ENCODE measurements at places on chromosomes 7 and 10. TPM values are rescaled to one million over a fixed set of nuclear protein-coding genes. Genes with fewer than 3 reads are reported as not detected.

Gene FBXO24
- 0.81 TPM for total RNA-seq

Gene PLAU
- 35.4 TPM for total RNA-seq

Gene PDZD7
- 1.1 TPM for total RNA-seq

Gene MRLN
- 0.65 TPM for total RNA-seq

Gene ELN
- 836 TPM for total RNA-seq

Gene UBE2D4
- 21.6 TPM for total RNA-seq

Gene OR9A2
- total RNA-seq, result 0.48 TPM

Gene CH25H
- total RNA-seq, result 2.4 TPM

Gene ARPC1B
- 134 TPM for total RNA-seq

Gene FAM25A
- total RNA-seq, result not detected

Gene MACC1
- total RNA-seq, result 0.69 TPM

Gene ADRB1
- 0.12 TPM for total RNA-seq

Gene ZNF117
- total RNA-seq, result 28.0 TPM

Gene ANKRD30A
- total RNA-seq, result not detected

- H3K4me3 ChIP-seq, result peak overlapping the region; percentile 29
- no peaks in the 10 kb centered on the region for H3K36me3 ChIP-seq
- no peaks in the 10 kb centered on the region for H3K4me1 ChIP-seq
- DNase-seq, result no peak
- H3K27ac ChIP-seq, result no peak overlapping the region
Observed at GRCh38 chr10:119208553-119208940, 1.2 kb downstream of the GRK5 start.

DNA sequence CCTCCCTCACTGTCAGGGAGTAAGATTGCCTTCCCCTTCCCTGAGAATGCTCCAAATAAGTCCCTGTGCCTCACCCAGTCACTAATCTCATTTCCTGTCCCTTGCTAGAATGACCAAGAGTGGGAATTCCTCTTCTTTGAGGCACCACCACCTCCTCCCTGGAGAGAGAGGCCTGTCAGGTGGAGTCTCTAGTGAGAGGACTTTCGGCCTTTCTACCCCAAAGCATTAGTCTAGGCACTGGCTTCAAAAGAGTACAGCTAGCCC, 145.0 kb downstream of the PTPN20 start:
- no peak for DNase-seq
- H3K4me3 ChIP-seq, result no peak overlapping the region
- H3K27me3 ChIP-seq, result no peaks in the 10 kb centered on the region
- no peaks in the 10 kb centered on the region for H3K36me3 ChIP-seq
- no peaks in the 10 kb centered on the region for H3K4me1 ChIP-seq

GRCh38 chr10:29099001-29099400, 189.9 kb upstream of the LYZL1 start:
- H3K4me1 ChIP-seq, result no peaks in the 10 kb centered on the region
- H3K27ac ChIP-seq, result no peak overlapping the region
- H3K36me3 ChIP-seq, result no peaks in the 10 kb centered on the region
- H3K4me3 ChIP-seq, result no peak overlapping the region
- no peaks in the 10 kb centered on the region for H3K27me3 ChIP-seq
- DNase-seq, result no peak

DNA sequence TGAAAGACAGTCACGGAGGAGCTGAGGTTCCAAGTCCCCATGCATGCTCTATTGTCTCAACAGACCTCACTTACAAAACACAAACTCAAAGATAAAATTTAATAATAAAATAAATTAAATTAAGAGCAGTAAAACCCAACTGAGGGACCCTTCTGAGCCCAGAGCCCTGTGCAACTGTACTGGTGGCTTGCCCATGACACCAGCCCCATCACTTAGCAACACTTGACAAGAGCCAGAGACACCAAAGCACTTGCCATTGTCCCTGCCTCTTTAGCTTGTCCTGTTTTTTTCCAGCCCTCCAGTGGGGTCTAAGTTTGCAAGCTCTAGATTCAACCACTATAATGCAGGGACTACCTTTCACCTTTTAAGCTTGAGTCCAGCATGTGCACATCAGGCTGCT, 117.9 kb downstream of the JCAD start:
- H3K27me3 ChIP-seq, result no peaks in the 10 kb centered on the region
- no peak overlapping the region for H3K4me3 ChIP-seq
- no peak overlapping the region for H3K27ac ChIP-seq
- no peaks in the 10 kb centered on the region for H3K4me1 ChIP-seq

DNA sequence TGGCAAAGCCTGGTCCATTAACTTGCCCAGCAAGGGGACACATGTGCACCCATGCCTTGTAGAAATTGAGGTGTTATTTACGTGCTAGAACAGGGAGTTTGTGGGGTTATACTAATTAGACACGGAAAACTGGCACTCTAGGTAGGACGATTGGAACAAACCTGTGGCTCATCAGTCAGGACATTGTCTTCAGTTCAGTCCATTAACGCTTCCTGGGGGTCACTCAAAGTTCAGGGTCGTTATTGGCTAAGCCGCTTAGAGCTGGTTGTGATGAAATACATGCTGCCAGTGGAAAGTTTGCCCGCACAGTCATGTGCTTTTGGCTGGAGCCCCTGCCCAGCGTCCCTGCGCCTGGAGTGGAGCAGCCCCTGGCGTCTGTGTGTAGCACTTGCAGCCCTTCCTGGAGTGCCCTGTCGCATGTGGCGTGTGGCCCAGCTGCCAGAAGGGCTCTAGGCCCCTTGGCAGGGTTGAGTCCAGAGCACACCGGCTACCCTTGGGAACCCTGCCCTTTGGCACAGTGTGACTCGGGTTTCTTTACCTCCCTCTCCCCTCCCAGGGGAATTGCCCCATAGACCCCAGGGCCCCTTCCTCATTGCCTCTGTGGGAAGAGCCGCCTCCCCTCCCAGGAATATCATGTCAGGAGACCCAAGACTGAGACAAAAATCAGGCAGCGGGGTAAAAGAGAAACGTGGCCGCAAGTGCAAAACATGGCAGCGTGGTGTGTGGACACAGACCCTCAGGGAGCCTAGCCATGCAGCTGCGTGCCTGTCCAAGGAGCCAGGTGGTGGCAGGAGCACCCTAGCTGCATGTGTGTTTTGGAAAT, 9.8 kb downstream of the ZNF775 start:
- no peak overlapping the region for H3K27ac ChIP-seq
- H3K4me3 ChIP-seq, result no peak overlapping the region
- H3K27me3 ChIP-seq, result no peaks in the 10 kb centered on the region
- no peaks in the 10 kb centered on the region for H3K4me1 ChIP-seq

- H3K36me3 ChIP-seq, result no peaks in the 10 kb centered on the region
- no peaks in the 10 kb centered on the region for H3K4me1 ChIP-seq
- H3K4me3 ChIP-seq, result no peak overlapping the region
- no peak for DNase-seq
Observed at GRCh38 chr7:118194571-118194970, 10.6 kb downstream of the LSM8 start.

DNA sequence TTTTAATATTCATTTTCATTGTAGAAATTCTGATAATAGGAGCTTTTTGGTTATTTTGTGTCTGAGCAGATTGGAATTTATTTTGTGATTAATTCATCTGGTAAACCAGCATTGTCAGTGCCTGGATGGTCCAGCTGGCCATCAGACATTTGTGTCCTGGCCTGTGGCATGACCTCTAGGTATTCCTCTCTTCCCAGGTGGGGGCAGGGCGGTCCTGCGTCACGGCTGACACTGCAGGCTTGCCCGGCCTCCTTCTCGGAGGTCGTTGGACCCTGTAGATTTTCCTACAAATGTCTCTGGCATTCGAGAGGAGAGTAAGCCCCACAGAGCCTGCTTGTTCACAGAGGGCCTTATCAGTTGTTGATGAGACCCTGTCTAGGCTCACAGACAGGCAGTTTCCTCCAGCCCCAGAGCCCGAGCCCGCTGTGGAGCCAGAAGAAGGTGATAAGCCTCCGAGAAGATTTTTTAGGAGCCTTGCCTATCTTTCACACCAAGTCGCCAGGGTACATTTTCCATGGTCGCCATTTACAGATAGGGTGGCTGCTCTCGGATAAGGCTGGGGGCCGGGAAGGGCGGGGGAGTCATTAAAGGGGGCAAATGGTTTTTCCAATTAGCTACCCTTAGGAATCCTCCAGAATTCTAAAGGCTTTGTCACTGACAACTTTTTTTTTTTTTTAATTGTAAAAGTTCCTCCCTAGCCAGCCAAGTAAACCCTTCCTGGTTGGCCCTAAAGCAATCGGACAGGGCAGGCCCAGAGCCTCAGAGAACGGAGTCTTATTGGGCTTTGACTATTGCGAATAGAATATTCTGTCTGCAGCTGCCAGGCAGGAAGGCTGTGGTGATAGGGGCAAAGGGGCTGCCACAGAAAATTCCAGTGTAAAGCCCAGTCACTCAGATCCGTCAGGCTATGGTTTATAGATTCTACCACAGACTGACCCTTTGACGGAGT, 78.1 kb upstream of the TBX20 start:
- no peak overlapping the region for H3K27ac ChIP-seq
- no peak overlapping the region for H3K4me3 ChIP-seq
- DNase-seq, result no peak
- H3K36me3 ChIP-seq, result no peaks in the 10 kb centered on the region

- no peaks in the 10 kb centered on the region for H3K27me3 ChIP-seq
- H3K4me3 ChIP-seq, result no peak overlapping the region
- H3K4me1 ChIP-seq, result no peaks in the 10 kb centered on the region
- DNase-seq, result no peak
Observed at GRCh38 chr7:585229-585711, 65.6 kb upstream of the PDGFA start.

GRCh38 chr10:1216574-1217236, 160.5 kb downstream of the WDR37 start:
- no peaks in the 10 kb centered on the region for H3K27me3 ChIP-seq
- no peak for DNase-seq
- no peak overlapping the region for H3K4me3 ChIP-seq
- H3K36me3 ChIP-seq, result no peaks in the 10 kb centered on the region
- H3K27ac ChIP-seq, result no peak overlapping the region

DNA sequence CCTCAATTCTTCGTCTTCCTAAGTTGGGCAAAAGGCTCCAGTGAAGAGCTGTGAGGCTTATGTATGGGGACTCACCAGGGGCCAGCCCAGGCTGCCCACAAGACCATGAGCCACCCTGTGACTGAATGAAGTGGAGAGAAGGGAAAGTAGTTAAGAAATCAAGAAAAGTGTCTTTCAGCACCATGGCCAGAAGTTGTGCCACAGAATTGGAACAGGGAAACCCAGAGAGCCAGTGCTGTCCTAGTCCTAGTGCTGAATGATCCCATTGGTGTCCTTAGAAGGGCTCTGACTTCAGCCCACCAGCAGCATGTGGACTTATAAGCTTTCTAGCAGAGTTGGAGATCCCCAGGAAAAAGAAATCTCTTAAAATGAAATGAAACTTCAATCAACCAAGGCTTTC, 37.0 kb upstream of the CCSER2 start:
- H3K36me3 ChIP-seq, result no peaks in the 10 kb centered on the region
- no peak overlapping the region for H3K27ac ChIP-seq
- no peaks in the 10 kb centered on the region for H3K27me3 ChIP-seq
- peaks cover 11% of the 10 kb centered on the region for H3K4me1 ChIP-seq

GRCh38 chr10:123045961-123046731, 37.3 kb downstream of the ACADSB start:
- no peak for DNase-seq
- peaks cover 9% of the 10 kb centered on the region for H3K36me3 ChIP-seq
- H3K4me1 ChIP-seq, result no peaks in the 10 kb centered on the region
- no peaks in the 10 kb centered on the region for H3K27me3 ChIP-seq

- DNase-seq, result no peak
- no peak overlapping the region for H3K4me3 ChIP-seq
- H3K27me3 ChIP-seq, result no peaks in the 10 kb centered on the region
- peaks cover 2% of the 10 kb centered on the region for H3K36me3 ChIP-seq
- H3K27ac ChIP-seq, result no peak overlapping the region
Observed at GRCh38 chr10:48576501-48576900, 28.4 kb downstream of the ARHGAP22 start.

DNA sequence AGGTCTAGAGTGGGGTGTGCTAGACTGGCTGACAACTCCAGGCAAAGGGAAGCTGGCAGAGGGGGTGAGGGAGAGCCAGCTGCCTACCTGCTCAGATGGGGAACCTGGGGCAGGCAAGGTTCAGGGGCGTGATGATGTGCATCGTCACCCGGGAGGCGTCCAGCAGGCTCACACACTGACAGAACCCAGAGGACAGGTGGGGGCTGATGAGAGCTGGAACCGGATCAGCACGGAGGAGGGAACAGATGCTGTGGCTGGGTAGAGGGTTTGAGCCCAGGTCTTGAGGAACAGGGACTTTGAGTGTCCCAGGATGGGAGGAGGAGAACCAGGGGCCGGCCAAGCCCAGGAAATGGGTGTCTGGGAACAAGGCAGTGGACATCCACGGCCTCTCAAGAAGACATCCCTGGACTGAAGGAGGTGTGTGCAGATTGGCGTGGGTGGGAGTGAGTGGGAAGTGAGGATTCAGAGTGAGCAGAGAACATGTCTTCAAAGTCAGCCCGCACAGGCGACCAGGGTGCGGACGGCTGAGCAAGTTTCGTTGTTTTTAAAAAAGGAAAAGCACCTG, 3.9 kb downstream of the RASGEF1A start:
- no peak for DNase-seq
- H3K27ac ChIP-seq, result no peak overlapping the region
- no peak overlapping the region for H3K4me3 ChIP-seq

GRCh38 chr10:3797750-3798149, 12.7 kb upstream of the KLF6 start:
- DNase-seq, result no peak
- H3K36me3 ChIP-seq, result no peaks in the 10 kb centered on the region
- no peaks in the 10 kb centered on the region for H3K4me1 ChIP-seq
- H3K4me3 ChIP-seq, result no peak overlapping the region
- H3K27ac ChIP-seq, result no peak overlapping the region
- no peaks in the 10 kb centered on the region for H3K27me3 ChIP-seq

GRCh38 chr10:49275896-49276295, 23.1 kb upstream of the C10orf71 start:
- H3K36me3 ChIP-seq, result no peaks in the 10 kb centered on the region
- no peak for DNase-seq
- H3K4me1 ChIP-seq, result no peaks in the 10 kb centered on the region
- H3K4me3 ChIP-seq, result no peak overlapping the region
- H3K27ac ChIP-seq, result no peak overlapping the region
- no peaks in the 10 kb centered on the region for H3K27me3 ChIP-seq

- H3K4me3 ChIP-seq, result no peak overlapping the region
- H3K27ac ChIP-seq, result no peak overlapping the region
- H3K36me3 ChIP-seq, result no peaks in the 10 kb centered on the region
- H3K27me3 ChIP-seq, result no peaks in the 10 kb centered on the region
- DNase-seq, result no peak
Observed at GRCh38 chr10:3273966-3274365, 101.4 kb upstream of the PITRM1 start.

GRCh38 chr10:15897287-15897686, 37.0 kb upstream of the MINDY3 start:
- H3K36me3 ChIP-seq, result no peaks in the 10 kb centered on the region
- H3K4me3 ChIP-seq, result no peak overlapping the region
- no peak overlapping the region for H3K27ac ChIP-seq
- DNase-seq, result no peak
- no peaks in the 10 kb centered on the region for H3K4me1 ChIP-seq
- no peaks in the 10 kb centered on the region for H3K27me3 ChIP-seq

Measured in aorta (tissue), 5 donors.